ENCODE measurements at places on chromosomes 5 and 9. TPM values are rescaled to one million over a fixed set of nuclear protein-coding genes. Genes with fewer than 3 reads are reported as not detected.

DNA sequence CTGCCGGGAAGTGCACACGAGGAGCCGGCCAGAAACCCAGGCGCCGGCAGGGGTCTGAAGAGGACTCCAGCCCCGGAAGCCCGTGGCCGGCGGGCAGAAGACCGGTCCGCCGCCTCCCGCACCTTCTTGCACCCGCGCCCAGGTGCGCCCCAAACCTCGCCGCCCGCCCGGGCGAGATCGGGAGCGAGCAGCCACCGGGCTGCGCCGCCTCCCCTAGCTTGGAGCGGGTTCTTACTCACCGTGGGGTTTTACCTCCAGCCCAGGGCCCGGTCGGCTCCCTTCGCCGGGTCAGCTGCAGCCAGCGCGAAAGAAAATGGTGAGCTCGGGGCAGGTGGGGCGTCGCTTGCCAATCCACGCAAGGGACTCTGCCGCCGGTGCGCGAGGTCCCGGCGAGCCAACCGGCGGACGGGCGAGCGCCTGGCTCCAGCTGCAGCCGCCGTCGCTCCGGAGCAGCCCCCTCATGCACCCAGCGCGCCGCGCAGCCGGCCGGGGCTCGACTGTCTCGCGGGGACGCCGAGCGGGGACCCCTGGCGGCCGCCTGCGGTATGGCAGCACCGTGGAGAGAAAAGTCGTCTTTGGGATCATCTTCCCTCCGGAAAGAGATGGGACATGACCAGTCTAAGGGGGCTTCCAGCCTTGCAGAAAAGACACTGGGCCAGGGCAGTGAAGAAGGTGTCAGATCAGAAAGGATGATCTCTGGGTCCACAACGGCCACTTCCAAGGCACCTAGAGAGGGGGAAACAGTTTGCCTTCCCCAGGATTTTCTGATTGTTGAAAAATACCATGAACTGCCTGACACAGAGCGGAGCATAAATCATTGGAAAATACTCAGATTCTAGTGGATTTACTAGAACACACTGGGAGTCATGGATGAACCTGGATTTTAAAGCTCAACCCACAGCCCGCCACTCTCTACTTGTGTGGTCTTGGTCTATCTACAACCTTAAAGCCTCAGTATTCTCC lies at the start of gene MOB3B:
MOB3B (minus strand) TSS at position 499 of the 963 bp plus-strand sequence. CDS start 74,264 bp downstream, outside the sequence.
- no peak for DNase-seq

The ITGA1 gene
- polyA plus RNA-seq, result 52.6 TPM

The RNF183 gene
- 6.0 TPM for polyA plus RNA-seq

The NOXA1 gene
- polyA plus RNA-seq, result 6.0 TPM

- DNase-seq, result no peak
Observed at GRCh38 chr5:90932052-90932699, 373.6 kb downstream of the ADGRV1 start.

The HMCN2 gene
- polyA plus RNA-seq, result 0.76 TPM

- no peak for DNase-seq
Observed at GRCh38 chr5:78500871-78501270, 140.5 kb downstream of the SCAMP1 start.

DNA sequence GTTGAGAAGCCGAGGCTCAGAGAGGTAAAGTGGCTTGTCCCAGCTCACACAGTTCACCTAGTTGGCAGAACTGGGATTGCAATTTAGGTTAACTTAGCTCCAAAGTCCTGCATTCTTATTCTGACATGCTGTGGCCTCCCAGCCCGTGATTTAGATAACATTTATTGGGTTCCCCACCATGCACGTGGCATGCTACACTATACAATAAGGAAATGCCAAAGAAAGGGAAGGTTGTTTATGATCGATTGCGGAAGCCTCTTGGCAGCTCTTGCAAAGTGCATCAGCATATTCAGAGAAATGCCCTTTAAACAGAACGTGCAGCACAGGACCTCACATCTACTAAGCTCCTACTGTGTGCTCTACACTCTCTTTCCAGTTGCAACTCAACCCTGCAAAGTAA lies 3.2 kb downstream of the NEURL1B start:
- no peak for DNase-seq

GRCh38 chr9:105293408-105293807 lies 49.0 kb downstream of the SLC44A1 start:
- no peak for DNase-seq

The SEMA6A gene
- 64.9 TPM for polyA plus RNA-seq

- no peak for DNase-seq
Observed at GRCh38 chr9:123267481-123268198, 746 bp downstream of the STRBP start.

DNA sequence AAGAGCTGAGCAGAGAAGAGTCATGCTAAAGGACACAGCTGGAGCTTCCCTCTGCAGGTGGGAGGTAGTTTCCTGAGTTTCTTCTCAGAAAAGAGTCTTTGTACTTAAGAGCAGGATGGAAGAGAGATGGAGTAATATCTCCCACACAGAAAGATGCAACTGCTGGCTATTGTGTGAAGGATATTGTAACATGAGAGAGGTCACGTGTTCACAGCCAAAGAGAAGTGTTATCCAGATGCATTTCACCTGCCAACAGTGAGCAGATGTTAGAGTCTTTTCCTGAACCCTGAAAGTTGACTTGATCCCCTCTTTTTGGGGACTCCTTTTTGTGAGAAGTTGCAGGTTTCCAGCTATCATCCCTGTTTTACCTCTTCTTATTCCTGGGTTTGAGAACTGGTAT lies 14.0 kb upstream of the TRIO start:
- no peak for DNase-seq

All from renal cortex interstitium (tissue), 15 donors.